Hypothalamus (tissue), 51 donors: ENCODE measurements at places on chromosomes 4 and X.
A peak's percentile ranks its signal among the peaks of the same experiment; 100 is the strongest.

DNA sequence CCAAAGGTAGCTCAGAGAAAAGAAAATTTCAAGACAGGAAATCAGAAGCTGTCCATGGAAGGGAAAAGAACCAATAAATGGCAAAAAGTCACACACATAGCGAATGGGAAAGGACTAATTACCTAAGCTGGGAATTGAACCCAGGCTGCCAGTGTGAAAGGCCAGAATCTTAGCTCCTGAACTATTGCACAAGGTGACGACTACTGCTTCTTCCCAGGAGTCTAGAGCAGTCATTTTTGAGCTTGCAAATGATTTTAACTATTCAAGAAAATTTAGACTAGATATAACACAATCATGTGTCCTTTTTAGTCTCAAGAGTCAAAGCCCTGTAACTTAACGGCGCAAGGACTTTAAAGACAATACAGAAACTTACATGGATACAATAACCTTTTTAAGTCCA, 34.1 kb upstream of the ZNF81 start:
- no peak for DNase-seq

- DNase-seq = no peak
Observed at GRCh38 chrX:54208531-54208930, 25.5 kb upstream of the FAM120C start.

- no peak for DNase-seq
Observed at GRCh38 chr4:188399834-188400233, 260.6 kb downstream of the TRIML1 start.

DNA sequence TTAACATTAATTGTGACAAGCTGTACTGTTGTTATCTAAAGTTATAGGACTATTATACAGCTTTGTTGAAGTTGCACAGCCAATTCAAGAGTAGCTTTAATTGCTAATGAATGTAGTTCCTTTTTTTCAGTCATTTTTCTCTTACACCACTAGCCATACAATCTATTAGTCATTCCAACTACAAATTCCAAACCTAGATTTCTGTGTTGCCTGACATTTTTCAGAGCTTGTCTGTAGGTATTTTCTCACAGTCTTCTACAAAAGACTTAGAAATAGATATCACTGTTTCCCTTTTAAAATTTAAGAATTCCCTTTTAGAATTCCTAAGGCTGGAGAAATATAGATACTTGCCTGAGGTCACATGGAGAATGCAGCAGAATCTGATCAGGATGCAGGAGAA, 307.0 kb upstream of the HS3ST1 start:
- DNase-seq = no peak

- no peak for DNase-seq
Observed at GRCh38 chr4:100590325-100590724, 72.5 kb upstream of the EMCN start.

GRCh38 chr4:92304606-92305005, 840 bp downstream of the GRID2 start:
- DNase-seq = peak; percentile 10

DNA sequence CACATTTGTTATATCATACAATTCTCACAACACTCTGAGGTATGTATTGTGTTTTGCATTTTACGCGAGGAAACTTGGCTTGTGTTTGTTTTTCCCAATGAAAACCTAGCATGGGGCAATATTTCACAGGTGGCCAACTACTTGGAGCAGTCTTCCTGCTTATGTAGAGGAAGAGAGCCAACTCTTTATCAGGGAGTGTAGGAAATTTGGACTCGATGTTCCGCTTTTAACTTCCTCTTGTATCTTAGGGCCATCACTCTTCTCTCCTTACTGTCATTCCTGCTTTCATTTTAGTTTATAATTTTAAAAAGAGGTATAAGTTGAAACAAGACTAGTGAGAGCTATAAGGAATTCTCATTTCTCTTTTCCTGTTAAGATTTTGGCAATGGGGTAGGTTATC, 107.7 kb upstream of the RPS6KA3 start:
- DNase-seq = no peak

DNA sequence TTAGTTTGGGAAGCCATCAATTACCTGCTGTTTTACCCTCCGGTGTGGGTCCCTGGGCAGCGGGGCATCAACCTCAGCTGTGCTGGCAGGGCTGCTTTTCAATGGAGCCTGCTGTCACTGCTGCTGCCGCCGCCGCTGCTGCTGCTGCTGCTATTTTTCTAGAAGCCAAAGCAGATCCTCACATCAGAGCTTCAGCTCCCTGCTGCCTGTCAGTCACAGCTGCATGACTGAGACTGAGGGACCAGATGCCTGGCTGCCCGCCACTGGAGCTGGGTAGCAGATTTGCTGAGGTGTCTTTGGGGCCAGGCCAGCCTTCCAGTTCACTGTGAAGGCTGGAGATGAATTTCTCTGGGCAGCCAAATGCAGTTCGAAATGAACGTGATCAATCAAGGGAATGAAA, 200.3 kb upstream of the NHS start:
- DNase-seq = no peak

- DNase-seq = no peak
Observed at GRCh38 chr4:84957514-84958420, 8.7 kb downstream of the WDFY3 start.

- DNase-seq = no peak
Observed at GRCh38 chr4:113222471-113222870, 173.0 kb downstream of the ANK2 start.

DNA sequence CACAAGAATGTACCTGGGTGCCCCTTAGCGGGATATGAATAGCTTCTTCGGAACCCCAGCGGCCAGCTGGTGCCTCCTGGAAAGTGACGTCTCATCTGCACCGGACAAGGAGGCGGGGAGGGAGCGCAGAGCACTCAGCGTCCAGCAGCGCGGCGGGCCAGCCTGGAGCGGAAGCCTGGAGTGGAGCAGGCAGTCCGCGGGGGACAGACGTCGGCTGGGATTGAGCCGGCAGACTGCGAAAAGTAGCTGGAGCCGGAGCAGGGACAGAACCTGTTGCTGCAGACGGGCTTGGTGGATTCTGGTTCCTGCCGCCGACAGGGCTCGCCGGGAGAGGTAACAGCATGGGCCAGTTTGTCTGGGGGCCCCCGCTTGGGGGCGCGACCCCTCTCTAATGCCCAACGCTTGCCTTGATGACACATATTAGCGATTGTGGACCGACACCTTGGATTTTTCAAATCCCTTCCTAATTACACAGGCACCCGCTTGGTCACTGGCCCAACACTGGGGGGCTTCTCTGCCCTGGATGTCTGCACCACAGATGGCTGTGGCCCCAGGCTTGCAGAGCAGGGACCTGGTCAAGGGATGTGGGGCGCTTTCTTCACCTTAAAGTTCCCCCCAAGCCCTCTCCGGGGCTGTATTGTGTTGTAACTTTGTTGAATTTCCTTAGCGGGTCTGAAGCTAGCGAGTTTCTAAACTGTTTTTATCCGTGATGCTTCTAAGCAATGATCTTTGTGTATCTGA, at the start of gene NPFFR2:
Gene NPFFR2, plus strand, starts transcription at position 133 of the 741 bp plus-strand sequence. CDS start 96,592 bp downstream, outside the sequence.
- DNase-seq = no peak

DNA sequence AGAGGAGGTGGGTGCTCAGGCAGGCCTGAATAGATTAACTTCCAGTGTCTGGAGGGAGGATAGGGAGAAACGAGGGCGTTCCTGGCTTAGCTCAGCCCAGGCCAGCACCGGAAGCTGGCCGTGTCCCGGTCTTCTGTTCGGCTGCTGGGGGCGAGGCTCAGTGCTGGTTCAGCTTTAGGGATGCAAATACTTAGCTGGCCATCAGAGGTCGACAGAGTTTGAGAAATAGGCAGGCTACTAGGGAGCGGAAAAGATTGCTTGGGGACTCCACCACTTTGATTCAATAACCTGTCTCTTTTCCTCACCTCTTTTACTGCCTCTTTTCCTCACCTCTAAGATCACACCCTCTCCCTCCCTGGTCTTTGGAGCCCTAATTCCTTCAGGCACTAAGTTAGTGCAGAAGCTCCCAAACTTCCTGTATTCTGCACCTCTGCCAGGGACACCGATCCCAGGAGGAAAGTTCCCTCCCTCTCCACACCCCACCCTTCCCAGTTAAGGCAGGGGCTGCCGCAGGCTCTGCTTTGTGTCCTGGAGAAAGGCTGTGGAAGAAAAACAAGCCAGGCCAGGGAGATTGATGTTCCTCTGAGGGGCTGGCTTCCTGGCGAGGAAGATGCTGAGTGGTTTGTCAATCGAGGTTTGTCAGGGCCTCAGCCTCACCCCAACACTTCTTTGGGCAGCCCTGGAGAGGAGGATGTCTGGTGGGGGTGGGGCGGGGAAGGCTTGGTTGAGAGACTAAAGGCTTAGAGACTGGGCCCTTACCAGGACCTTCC, 6.0 kb upstream of the EFNB1 start:
- no peak for DNase-seq

- DNase-seq = no peak
Observed at GRCh38 chr4:20109391-20109790, 142.3 kb upstream of the SLIT2 start.

- no peak for DNase-seq
Observed at GRCh38 chr4:51831133-51831532, 11.8 kb upstream of the DCUN1D4 start.

DNA sequence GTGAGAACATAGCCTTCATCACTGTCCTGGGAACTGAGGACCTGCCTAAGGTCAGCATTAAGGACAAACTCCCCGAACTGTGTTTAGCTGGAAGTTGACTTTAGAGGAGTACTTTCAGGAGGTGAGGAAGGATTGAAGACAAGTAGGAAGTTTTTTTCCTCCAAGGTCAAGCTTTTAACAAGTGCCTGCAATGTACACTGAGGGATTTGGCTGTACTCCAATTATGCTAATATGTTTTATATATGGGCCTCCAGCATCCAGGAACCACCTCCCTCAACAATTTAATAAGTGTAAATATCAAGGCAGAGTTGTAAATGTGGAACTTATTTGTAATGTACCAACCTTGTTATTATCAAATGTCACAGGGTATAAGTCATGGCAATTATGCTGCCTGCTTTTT, 726.2 kb downstream of the RPA4 start:
- no peak for DNase-seq

GRCh38 chrX:109654516-109655109, 29.6 kb upstream of the KCNE5 start:
- DNase-seq = no peak

- DNase-seq = no peak
Observed at GRCh38 chrX:92232182-92232581, 453.0 kb downstream of the PCDH11X start.

DNA sequence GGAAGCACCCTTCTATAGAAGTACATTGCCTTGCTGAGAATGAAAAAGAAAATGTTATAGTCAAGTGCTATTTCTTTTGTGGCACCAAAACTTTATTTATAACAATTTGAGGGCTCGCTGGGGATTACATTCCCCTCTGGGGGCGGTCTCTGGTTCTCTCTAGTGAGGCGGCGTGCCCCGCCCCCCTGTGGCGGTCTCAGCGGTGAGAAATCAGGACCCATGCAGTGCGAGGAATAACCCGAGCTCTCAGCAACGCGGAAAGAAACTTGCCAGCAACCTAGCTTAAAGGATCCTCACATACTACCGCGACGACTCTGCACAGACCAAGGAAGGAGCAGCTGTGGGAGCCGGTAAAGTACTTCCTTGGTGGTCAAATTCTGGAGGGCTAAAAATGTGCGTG, 83.4 kb upstream of the SHISA3 start:
- no peak for DNase-seq

GRCh38 chr4:82739287-82740190, 59.1 kb downstream of the SCD5 start:
- DNase-seq = peak; percentile 60

- no peak for DNase-seq
Observed at GRCh38 chr4:147994076-147994475, 262.2 kb downstream of the ARHGAP10 start.

GRCh38 chr4:111778543-111778942, 366.7 kb upstream of the FAM241A start:
- DNase-seq = no peak

DNA sequence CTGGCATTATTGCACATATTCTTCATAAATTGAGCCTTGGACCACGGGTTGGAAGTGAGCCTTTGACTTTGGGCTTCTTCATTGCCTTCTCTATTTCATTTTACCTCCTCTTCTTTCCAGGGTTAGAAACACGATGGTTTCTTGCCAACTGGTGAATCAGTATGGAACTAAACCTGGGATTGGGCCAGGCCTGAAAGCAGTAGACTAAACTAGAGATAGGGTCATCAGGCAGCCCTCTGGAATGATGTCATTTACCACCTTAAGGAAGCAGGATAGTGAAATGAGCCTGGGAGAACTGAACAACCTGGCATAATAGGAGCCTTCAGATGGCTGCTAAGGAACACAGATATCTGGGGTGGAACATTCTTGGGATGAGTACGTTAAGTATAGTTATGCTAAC, 67.5 kb upstream of the ATP8A1 start:
- no peak for DNase-seq

- DNase-seq = no peak
Observed at GRCh38 chrX:36214924-36215323, 295.4 kb downstream of the CFAP47 start.

- DNase-seq = no peak
Observed at GRCh38 chrX:18956303-18957032, 27.4 kb downstream of the PHKA2 start.

DNA sequence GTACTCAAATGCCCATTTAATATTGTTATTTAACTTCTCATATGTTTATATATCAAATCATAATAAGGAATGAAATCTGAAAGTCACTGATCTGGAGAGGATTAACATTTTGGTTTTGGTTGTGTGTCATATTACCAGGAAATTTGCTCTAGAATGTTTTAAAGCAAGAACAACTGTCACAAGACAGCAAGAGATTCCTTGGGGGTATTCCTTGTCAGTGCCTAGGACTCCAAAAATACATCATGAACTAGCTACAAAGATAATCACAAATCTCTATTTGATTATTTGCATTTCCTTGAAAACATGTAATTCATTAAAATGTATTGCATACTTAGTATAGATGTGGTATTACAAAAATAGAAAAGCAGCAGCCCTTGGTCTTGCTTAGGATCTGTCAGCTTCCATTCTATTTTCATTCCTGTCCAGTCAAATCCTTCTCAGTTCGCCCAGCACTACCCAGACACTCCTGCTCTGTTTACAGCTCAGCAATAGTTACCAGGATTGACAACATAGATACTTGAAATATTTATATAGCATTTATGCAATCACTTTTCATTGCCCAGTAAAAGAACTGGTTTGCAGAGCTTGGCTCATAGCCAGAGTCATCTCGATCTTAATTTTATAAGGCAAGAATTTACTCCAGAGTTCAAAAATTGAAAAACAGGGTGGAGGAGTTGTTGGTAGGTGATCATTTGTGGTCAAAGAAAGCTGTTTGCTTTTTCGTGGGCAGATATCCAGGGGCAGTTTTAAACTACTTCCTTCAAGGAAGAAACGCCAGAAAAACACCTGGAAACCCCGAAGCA, 9.2 kb upstream of the BMP3 start:
- DNase-seq = no peak

- no peak for DNase-seq
Observed at GRCh38 chr4:71784569-71785197, 804 bp upstream of the GC start.

DNA sequence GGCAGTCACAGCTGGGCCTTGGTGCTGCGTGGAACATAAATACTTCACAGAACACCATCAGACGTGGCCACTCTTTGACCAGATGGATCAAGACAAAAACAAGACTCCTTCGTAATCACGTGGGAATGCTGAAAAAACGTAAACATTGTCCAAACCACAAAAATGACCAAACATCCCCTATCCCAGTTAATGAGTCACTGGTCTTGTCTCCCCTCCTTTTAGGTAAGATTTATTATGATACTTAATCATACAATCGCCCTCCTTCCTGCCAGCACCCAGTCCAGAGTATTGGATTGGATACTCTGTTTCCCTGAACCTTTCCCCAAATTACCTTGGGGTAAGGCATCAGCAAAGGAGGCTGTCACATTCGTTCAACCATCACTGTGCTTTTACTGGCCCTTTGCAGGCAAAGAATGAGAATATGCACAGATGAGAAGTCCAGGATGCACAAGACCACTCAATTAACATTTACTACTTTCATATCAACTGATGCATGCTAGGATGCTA, 601 bp upstream of the TCEANC start:
- no peak for DNase-seq

- no peak for DNase-seq
Observed at GRCh38 chr4:62791386-62791785, 1591.3 kb downstream of the ADGRL3 start.
